MV-4-11 (cell line): ENCODE measurements at places on chromosomes 7 and 10.

GRCh38 chr10:74189999-74190421 is 39.0 kb downstream of the ADK start:
- peak; percentile 72 for DNase-seq

- DNase-seq, result peak; percentile 9
Measured at GRCh38 chr10:24503461-24504320, 220.0 kb downstream of the ARHGAP21 start.

DNA sequence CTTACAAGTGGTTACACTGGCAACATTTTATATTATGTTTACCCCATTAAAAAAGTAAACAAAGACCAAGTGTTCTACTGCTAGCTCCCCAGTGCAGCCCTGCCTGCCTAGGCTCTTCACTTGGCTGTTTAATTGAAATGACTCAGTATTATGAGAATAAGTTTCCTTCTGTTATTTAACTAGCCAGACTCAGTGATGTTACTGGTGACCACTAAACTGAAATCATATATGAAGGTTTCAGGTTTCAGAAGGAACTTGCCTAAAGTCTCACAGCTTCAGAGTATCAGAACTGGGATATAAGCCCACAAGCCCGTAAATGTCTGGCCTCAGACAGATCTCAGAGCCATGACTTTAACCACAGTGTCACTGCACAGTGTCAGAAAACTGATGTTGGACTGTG is 66.8 kb upstream of the EXOC4 start:
- no peak for DNase-seq

- DNase-seq, result no peak
Measured at GRCh38 chr10:78821052-78821451, 247.7 kb upstream of the ZMIZ1 start.

DNA sequence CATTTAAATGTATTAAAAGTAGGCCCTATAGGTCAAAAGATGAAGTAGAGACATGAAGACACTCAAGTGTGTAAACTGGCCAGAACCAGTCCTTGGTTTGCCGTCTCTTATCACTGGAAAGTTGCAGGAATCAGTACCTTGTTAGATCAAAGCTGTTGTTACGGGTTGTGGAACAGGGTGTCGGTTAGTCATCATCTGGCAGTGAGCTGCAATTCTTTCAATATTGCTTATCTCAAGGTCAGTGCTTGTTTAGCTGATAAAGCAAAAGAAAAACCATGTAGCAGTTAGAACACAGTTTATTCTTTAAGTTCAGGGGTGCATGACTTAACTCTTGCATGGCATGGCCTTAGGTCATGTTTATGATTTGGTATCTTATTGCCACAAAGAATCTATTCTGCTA is 10.0 kb upstream of the SLC13A1 start:
- no peak for DNase-seq

- no peak for DNase-seq
Measured at GRCh38 chr7:142455392-142455791, 197.5 kb upstream of the PRSS58 start.

- DNase-seq, result peak; percentile 29
Measured at GRCh38 chr7:26397796-26398426, 106.2 kb downstream of the SNX10 start.
